Activated CD4-positive, alpha-beta memory T cell treated with anti-CD3 and anti-CD28 coated beads, Interleukin-2, amount 10 ng/mL, durations not matched to agents 7 days and 5 days (primary cell): ENCODE measurements at places on chromosomes 4 and X. TPM values are rescaled to one million over a fixed set of nuclear protein-coding genes. Genes with fewer than 3 reads are reported as not detected.

NUDT10 gene
- total RNA-seq = 0.33 TPM

MAGEB17 gene
- total RNA-seq = not detected

DNA sequence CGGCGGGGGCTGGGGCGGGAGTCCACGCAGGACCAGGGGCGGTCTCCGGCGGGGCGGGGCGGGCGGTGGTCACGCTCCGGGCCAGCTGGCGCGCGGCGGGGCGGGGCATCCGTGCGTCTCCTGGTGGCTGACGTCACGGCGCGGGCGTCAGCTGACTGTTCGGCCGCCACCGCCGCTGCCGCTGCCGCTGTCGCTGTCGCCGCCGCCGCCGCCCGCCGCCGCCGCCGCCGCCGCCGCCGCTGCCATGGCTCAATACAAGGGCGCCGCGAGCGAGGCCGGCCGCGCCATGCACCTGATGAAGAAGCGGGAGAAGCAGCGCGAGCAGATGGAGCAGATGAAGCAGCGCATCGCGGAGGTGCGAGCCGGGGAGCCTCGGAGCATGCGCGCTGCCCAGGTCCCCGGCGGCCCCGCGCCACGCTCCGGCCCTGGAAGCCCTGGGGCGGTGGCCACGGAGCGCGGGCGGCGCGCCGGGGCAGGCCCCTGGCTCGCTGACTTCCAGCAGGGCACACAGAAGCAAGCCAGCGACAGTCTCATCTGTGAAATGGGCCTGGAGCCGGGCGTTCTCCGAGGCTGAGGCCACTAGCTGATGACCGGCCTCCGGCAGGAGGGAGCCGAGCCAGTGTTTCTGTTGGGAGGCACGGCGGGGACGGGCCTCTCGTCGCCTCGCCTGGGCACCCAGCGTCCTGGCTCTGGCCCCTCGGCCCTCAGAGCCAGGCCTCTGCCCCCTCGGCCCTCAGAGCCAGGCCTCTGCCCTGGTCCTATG, at the start of gene FAM50A:
TSS of gene FAM50A (plus strand) at position 150 of the 763 bp plus-strand sequence. CDS start at position 245, 95 bp downstream.
- DNase-seq = peak; percentile 76

DNA sequence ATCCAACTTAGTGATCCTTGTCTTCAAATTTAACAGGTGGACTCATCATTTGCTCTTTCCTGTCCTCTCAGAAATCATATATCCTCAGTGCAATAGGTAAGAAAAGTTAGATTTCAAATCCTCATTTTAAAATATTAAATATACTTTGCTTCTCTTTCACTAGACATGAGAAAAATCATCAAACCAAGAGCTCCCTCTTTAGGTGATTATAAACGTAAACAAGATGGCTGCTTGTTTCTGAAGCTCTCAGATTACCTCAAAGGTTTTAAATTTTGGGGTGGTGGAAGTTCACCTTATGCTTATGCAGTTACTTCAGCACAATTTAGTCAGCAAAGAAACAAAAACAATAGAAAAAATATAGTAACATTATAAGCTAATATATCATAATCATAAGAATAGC, 27.3 kb downstream of the CSN3 start:
- no peak for DNase-seq

DNA sequence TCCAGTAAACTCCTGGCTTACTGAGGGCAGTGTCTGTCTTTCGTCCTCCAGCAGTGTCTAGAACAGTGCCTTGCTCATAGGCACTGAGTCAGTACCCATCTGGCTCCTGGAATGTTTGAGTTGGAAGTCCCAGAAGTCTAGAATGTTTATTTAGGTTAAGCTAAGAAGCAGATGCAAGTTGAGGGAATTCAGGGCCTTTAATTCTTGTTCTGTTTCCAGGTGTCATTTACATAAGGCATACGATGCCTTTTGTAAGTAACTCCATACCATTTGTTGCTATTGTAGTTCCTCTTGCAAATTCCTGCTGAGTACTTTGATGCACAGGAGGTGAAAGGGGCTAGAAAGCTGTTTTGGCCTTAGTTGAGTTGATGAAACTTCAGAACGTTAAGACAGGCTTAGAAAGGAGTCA, 22.2 kb downstream of the ARHGAP10 start:
- DNase-seq = no peak

GRCh38 chr4:156186111-156186510, 232.4 kb upstream of the CTSO start:
- no peak for DNase-seq

DNA sequence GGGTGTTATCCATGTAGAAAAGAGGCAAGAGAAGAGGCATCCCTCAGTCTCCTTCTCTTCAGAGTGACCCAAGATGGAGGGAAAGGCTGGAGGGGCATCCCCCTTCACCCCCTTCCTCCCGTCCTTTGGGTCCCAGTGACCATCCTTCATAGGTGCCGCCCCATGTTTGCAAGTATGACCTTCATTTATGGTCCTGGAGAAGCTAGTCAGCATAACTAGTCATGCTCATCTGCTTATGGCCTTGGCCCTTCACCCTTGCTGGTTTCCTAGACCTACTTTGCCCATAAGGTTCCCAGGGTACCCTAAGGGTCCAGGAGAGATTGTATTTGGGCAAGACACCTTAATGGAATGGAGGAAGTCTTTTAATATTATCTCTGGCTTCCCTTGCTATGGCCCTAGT, 46.7 kb downstream of the HMGB2 start:
- no peak for DNase-seq

GRCh38 chr4:91488946-91489345, 814.8 kb upstream of the GRID2 start:
- no peak for DNase-seq

DNA sequence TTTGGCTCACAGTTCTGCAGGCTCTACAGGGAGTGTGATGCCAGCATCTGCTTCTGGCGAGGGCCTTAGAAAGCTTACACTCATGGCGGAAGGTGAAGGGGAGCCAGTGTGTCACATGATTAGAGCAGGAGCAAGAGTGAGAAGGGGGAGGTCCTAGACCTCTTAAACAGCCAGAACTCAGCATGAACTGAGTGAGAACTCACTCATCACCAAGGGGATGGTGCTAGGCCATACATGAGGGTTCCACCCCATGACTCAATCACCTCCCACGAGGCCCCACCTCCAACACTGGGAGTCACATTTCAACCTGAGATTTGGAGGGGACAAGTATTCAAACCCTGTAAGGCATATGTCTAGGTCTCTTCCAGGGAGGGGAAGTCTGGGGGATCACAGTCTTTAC, 33.4 kb downstream of the SPRY1 start:
- DNase-seq = no peak

- no peak for DNase-seq
Measured at GRCh38 chr4:135239964-135240363, 1038.4 kb upstream of the PABPC4L start.

- no peak for DNase-seq
Measured at GRCh38 chrX:37348231-37348970, 763 bp upstream of the PRRG1 start.

DNA sequence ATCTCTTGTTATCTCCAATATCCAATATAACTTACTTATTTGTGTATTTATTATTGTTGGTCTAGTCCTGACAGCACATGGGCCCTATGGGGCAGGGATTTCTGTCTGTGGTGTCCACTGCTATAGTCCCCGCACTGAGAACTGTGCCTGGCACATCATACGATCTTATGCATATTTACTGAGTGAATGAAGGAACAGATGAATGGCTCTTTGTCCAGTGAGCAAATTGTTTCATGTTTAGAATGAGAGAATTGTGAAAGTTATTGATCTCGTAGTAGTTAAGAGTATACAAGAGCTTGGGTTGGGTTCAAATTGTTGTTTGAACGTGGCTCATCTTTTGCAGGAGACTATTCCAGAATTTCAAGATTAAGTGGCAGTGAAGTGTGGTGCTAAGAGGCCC, 96.1 kb upstream of the SLC34A2 start:
- DNase-seq = no peak
